ENCODE measurements at places on chromosomes 4 and X. TPM values are rescaled to one million over a fixed set of nuclear protein-coding genes. Genes with fewer than 3 reads are reported as not detected.

GRCh38 chr4:48539597-48539996, 49.5 kb downstream of the ZAR1 start:
- no peak for DNase-seq

DNA sequence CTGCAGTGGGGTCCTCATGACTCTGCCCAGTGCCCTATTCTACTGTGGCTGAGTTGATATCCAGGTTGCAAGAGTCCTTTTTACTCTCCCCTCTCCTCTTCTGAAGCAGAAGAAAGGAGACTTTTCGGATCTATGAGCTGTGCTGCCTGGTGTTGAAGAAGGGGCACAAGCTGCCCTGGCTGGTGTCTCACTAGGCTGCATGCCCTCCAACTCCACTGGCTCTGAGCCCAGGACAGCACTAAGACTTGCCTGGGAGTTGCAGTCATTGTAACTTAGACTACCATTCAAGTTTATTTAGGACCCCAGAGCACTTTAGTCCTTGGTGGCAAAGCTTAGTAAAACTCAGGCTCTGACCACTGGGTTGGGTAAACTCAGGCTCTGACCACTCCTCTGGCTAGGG, 89.4 kb downstream of the GABRB1 start:
- DNase-seq = no peak

- DNase-seq = no peak
These were observed 66.9 kb upstream of the C4orf50 start for GRCh38 chr4:6085028-6085690.

GRCh38 chr4:14871676-14872430, 130.4 kb upstream of the CPEB2 start:
- no peak for DNase-seq

DNA sequence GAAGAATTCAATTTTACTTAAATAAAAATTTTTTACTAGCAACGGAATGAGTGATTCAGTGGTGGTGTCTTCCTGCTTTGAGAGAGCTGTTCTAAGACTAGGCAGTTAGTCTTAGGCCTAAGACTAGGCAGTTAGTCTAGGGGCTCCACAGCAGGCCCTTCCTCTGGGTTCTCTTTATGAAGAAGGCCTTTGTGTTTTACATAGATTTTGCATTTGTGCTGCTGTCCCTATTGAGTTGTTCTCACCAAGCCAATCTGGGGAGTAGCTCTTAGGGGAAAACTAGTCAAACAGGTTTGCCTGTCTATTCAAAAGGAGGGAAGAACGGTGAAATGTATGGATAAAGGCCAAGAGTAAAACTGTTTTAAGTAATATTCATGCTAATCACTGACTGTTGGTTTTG, 7.6 kb downstream of the UGT8 start:
- no peak for DNase-seq

DNA sequence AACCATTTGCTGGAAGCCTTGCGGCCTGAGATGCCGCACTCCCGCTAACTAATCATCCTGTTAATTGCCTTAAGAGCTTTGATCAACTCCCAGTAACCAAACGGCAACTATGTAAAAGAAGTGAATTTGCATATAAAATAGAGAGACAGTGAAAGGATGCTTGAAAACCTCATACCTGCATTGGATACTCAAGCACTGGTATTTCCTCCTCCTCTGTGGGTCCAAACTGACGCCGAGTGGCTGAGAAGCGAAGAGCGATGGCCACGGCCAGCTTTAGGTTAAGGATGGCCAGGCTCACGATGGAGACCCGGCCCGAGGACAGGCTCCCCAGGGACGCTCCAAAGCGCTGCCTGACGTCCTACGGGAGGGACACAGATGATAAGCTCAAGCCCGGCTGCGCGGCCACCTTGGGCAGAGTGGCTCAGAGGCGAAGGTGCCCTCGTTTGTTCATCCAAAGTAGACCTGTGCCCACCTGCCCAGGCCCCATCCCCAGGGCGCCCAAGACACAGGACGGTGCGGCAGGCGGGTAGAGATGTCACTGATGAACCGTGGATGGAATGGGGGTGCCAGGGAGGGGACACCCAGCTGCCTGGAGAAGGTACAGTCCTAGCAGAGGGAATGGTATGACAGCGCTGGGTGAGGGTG, 43.6 kb downstream of the ACOX3 start:
- DNase-seq = no peak

- DNase-seq = no peak
These were observed 30.4 kb upstream of the EMCN start for GRCh38 chr4:100548200-100548560.

DNA sequence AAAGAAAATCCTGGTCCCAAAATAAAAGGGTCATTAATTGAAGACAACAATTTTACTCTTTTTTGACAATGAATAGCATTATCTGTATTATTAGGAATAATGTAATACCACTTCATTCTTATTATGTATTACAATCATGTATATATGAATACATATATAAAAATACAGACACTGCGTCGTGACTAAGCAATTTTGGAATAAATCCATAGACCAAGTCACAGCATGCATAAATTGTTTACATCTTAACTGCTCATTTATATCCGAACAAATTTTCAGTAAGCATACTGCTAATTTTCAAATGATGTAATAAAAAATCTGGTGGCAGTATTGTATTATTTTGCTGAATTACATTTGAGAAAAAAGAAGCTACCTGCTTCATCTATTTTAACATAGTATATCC, 321.6 kb upstream of the PITX2 start:
- no peak for DNase-seq

Gene HSFX1
- 0.75 TPM for total RNA-seq

Gene MCTS1
- 36.7 TPM for total RNA-seq

Gene ARSJ
- total RNA-seq = 60.1 TPM

Gene FMR1NB
- not detected for total RNA-seq

Gene FGD1
- total RNA-seq = 18.6 TPM
